Right atrium auricular region (tissue), 2 donors: ENCODE measurements at places on chromosomes 16 and 17. TPM values are rescaled to one million over a fixed set of nuclear protein-coding genes. Genes with fewer than 3 reads are reported as not detected.

DNA sequence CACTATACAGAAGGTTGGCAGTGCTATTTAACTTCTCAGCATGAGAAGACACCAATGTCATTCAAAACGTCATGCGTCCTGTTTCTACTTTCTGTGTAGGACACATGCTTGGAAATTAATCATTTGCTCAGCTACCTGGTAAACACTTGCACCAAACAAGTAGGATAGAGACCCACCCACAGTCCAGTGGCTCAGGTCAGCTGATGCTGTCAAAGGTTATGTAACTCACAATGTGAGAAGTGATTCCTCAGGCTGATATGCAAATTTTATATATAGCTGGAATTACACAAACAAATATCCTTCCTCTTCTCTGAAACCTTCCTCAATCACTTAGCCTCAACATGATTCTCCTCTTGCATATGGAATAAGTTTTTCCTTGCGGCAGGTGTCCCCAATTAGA is 59.6 kb downstream of the ZZEF1 start:
- DNase-seq, result no peak

GRCh38 chr17:82302568-82302963 is 14.8 kb downstream of the CD7 start:
- DNase-seq, result no peak

DNA sequence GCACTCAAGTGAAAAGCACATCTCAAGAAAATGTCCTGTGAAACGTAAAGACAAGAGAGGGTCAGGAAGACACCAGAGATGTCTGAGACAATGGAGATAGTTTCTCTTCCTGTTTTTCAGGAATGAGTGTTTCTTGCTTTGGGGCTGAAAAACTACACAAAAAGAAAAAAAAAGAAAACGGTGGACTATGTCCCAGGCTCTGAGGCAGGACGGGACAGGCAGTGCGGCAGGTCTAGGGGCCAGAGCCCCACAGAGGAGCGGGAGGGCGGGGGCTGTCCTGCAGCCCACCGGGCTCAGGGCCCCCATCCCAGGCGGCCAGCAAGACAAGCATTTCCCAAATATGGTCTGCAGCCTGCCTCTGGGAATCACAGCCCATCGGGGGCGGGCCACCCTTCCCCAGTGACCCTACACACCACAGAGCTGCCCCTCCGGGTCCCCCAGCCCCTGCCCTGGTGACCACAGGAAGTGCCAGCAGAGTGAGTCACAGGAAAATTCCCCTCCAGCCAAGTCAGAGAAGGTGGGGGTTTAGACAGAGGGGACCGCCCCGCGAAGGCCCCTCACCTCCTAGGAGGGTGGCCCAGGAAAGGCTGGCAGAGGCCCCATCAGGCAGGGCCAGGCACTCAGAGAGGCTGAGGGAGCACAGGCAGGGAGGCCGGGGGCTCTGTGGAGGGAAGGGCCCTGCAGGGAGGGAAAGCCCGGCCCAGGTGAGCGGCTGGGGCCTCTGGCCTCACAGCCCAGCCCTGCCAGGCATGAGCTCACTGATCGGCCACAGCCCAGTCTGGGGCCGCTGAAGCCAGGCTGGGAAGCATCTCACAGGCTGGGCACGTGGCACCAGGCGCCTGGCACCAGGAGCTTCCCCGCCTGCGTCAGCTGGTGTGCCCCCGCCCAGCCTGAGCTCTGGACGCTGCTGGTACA is 6.3 kb downstream of the BCAR1 start:
- peak; percentile 90 for DNase-seq

- no peak for DNase-seq
These were observed 44.6 kb downstream of the UBN1 start for GRCh38 chr16:4891886-4892216.

DNA sequence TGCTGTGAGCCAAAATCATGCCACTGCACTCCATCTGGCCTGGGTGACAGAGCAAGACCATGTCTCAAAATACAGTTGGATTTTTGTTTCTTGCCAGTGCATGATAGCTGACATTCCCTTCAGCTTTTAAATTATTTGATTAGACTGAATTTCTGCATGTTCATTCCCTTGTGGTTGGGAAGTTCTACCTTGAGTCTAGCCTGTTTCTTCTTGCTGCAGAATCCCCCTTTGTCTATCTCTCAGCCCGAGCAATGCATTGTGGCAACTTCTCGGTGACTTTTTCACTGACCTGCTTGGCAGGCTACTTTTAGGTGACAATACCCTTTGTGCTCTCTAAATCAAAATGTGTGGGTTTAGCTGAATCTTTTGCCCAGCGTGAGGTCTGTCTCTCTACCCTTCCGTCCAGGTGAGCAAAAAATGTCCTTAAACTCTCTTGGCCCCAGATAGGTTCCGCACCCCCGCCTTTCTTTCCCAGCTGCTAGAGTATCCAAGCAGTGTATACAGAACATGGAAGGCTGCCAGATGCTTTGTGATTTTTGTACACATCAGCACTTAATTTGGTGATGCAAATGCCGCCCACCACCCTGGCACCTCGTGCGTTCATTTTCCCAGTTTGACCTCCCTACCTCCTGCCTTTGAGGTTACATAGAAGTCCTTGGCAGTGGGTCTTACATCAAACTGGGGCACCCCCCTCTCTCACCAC is 130.2 kb downstream of the ABCC6 start:
- DNase-seq, result no peak

Gene LGALS9C
- total RNA-seq, result not detected

Gene GNGT2
- total RNA-seq, result 0.90 TPM

DNA sequence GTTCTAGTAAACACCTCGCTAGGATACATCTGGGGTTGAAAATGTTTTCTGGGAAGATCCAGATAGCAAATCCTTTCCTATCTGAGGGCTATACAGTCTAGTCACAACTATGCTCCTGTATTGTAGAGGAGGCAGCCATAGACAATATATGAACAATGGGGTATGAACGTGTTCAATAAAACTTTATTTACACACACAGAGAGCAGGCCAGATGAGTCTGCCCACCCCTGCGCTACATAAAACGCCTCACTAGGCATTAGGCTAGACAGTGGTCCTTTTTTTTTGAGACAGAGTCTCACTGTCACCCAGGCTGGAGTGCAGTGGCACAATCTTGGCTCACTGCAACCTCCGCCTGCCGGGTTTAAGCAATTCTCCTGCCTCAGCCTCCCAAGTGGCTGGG is 11.1 kb downstream of the USP36 start:
- no peak for DNase-seq

Gene COPZ2
- total RNA-seq, result 43.5 TPM

GRCh38 chr17:38701504-38702165 is 3.4 kb upstream of the MLLT6 start:
- DNase-seq, result no peak

GRCh38 chr16:9980981-9981380 is 201.2 kb downstream of the GRIN2A start:
- no peak for DNase-seq

GRCh38 chr17:78641243-78641642 is 64.0 kb upstream of the DNAH17 start:
- no peak for DNase-seq

Gene REXO5
- total RNA-seq, result 5.2 TPM

Gene KRT36
- total RNA-seq, result not detected

GRCh38 chr16:56888806-56889205 is 23.8 kb downstream of the SLC12A3 start:
- DNase-seq, result no peak

GRCh38 chr17:64448665-64449512 is at the start of gene MILR1:
TSS of gene MILR1 (plus strand) at chr17:64449115. CDS start at chr17:64449169, 54 bp downstream.
- DNase-seq, result peak; percentile 69

- DNase-seq, result no peak
These were observed 27.1 kb downstream of the MMD start for GRCh38 chr17:55394357-55395021.

DNA sequence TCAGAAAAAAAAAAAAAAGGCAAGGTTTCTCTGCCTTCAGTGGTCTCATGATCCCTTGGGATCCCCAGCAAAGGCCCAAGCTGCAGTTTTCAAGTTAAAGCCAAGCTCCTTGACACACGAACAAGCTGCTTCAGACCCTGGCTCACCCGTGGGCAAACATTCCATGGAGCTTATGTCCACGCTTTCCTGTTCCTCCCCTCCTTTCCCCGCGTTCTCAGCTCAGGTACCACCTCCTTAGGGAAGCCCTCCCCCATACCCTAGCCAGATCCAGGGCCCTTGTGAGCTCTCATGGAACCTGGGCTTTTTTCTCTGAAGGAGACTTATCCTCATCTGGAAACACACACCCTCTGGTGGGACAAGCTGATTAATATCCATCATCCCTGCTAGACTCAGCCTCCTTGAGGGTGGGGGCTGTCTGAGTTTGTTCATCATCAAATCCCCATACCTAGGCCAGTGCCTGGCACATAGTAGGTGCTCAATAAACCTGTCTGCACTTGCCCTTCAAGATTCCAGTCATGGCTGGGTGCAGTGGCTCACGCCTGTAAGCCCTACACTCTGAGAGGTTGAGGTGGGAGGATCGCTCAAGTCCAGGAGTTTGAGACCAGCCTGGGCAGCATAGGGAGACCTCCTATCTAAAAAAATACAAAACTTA is 54.7 kb downstream of the COTL1 start:
- no peak for DNase-seq

- peak; percentile 69 for DNase-seq
These were observed 27.2 kb downstream of the ABCC3 start for GRCh38 chr17:50661795-50662391.

DNA sequence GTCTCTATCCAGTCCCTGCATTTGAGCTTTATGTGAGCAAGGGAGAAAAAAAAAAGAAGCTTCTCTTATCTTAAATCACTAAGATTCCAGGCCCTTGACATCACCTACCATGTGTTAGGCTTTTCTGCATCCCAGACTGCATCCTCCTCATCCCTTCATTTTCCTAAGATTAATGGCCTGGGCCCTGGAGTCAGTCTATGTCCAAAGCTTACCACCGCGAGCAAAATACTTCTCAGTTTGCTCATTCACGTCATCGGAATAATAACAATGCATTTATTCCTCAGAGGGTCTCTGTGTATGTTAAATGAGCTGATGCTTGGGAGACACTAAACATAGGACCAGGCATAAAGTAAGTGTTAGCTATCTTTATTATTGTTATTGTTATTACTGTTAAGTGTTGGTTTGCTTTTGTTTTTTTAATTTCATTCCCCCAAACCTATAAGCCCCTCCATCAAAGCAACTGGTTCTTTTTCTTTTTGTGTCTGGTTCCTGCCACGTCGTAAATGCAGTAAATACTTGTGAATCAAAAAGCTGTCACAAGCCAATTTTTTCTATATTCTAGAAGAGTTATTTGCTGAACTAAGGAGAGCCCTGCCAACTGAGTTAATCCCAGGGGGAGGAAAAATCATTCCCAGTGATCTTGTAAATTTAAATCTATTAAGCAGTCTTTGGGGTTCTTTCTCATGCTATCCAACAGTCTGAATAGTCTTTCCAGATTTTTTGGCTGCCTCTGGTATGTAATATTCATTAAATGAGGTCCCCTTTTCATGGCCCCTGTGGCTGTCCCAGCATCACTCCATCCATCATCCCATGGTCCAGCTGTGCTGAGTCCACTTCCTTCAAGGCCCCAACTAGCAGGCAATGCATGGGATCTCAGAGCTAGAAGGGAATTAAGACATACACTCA is 46.5 kb downstream of the VAT1L start:
- DNase-seq, result no peak

DNA sequence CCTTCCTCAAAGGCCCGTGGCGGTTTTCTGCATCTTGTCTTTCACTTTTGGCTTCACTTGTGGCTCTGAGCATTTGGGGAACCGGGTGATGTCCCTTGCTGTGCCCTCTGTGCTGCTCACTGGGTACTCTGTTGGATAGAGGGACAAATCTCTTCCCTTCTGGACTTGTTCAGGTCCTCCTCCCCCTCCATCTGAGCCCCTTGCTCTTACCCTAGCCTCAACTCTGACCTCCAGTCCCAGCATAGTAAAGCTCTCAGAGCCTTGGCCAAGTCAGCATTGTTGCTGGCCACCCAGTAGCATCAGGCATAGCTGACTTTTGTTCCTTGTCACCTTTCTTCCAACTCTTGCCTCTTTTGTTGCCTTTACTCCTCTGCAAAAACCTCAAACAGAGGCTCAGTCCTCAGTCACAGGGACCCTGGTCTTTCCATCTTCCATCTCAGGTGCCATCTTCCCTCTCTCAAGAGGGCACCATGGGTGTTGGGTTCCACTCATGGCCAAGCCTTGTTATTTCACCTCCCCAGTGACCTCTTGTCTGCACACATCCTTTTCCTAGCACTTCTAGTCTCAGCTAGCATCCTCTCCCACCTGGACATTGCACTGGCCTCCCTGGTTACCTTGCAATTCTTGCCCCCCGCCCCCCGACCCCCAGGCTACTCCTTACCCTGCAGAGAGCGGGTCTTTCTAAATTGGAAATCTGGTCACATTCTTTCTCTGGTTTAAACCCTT is 393 bp upstream of the PSMB10 start:
- peak; percentile 82 for DNase-seq

DNA sequence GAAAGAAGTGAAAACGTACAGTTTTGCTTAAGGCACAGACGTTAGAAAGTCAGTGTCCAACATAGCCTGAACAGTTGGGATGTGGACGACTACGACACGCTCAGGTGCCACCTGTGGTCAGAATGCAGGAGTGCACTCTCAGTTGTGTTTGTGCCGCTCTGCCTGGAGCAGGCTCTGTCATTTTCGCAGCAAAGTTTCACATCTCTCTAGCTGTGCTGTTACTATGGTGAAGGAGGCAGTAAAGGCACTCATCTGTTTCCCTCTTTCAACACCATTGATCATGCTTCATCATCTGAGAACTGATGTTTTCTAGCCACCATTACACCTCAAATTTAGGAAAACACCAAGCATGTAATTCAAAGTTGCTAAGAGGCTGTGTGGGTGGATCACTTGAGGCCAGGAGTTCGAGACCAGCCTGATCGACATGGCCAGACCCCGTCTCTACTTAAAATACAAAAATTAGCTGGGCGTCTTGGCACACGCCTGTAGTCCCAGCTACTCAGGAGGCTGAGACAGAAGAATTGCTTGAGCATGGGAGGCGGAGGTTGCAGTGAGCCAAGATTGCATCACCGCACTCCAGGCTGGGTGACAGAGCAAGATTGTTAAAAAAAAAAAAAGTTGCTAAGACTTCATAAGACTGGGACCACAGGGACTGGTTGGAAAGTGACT is 44.9 kb upstream of the DNAJA2 start:
- no peak for DNase-seq

Gene TAC4
- not detected for total RNA-seq

GRCh38 chr16:9096416-9096952 is 5.0 kb downstream of the HAPSTR1 start:
- DNase-seq, result no peak

DNA sequence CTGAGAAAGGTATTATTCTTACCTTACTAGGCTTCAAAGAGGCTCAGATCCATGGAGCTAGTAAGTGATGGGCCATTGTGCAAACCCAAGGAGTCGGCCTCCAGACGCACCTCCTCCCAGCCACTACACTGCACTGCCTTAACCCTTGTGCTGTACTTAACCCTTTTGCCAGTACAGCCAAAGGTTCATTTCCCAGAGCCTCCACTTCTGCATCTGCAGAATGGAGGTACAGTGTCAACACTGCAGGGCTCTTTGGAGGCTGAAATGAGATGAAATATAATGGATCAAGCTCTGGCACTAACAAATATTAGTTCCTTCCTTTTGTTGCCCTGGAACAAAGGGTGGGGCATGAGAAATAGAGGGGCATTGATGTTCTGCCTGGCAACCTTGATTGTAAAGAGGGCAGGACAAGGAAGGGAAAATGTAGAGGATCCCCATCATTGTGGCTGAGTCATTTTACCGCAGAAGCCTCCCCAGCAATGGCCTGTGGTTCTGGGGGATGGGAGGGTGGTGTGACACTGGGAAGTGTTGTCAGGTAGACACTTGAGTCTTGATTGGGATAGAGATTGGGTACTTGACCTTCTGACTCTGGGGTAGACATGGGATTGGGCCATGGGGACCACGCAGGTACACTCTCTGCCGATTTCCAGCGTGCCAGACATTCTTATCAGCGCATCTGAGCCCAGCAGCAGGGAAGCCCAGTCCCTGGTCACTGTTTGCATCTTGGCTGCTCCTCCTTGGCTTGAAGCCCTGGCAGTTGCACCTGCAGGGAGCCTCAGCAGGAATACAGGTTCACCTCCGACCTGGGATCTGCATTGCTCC is 84.0 kb downstream of the MSI2 start:
- DNase-seq, result no peak

Gene NPTX1
- not detected for total RNA-seq
